Kidney glomerular epithelial cell (primary cell): ENCODE measurements at places on chromosomes 13 and 19.

DNA sequence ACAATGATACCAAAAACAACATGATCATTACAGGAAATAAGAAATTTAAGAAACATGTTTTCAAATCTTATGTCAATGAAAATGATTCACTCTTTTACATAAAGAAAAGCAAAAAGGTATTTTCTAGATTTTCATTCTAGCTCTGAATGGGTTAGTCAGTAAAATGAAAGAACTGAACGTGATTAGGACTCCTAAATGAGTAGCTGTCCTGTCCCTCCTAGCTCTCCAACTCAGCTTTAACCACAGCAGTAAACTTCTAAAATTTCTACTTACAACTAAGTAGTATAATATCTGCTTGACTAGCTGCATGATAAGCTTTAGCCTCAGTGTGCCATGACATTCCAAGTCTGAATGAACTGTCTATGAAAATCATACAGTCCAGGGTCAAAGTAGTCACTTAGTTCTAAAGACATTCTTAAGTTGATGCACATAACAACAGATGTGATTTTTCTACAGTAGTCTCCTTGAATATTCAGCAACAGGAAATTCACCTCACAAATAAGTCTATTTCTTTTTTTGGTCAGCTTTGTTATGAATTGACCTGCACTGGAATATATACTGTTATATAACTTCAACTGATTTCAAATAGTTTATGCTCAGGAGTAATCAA is 136.4 kb downstream of the MYCBP2 start:
- no peak for DNase-seq

DNA sequence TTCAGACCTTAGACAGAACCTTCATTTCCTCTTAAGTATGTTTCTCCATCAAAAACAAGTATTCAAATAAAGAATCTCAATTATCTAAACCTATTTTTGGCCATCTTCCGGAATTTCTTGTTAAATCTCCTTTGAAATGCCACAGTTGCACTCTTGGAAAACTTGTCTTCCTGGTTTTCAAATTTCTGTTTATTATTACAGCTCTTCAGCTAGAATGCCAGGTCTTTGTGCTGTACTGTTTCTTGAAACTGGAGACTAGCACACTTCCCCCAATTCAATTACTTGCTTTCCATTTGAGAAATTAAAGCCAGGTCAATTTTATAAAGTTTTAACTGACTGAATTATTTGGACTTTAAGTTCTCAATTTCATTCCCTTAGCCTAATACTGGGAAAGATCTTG is 10.2 kb downstream of the KCNRG start:
- no peak for DNase-seq

- DNase-seq = no peak
These were observed 123.1 kb upstream of the HTR2A start for GRCh38 chr13:47019977-47020376.

- DNase-seq = no peak
These were observed 56.9 kb upstream of the LRCH1 start for GRCh38 chr13:46496086-46496485.
